Naive thymus-derived CD4-positive, alpha-beta T cell (primary cell): ENCODE measurements at places on chromosomes 6 and 20.

DNA sequence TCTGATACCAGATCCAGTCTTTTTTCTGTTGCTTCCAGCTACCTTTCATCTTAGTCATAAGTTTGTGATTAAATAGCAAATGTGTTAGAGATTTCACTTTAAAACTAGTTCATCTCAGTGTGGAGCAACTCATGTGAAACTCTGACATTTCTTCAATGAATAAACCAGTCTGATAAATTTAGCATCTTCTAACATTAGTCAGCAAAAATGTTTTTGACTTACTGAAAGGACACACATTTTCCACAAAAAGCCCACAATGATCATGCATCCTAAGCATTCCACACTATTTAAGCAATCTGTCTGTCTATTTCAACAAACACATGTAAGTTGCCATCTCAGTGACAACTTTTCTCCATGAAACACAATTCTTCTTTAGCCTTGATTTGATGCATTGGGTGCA lies 222.2 kb upstream of the SLC35B3 start:
- H3K27ac ChIP-seq, result no peak overlapping the region
- no peaks in the 10 kb centered on the region for H3K36me3 ChIP-seq
- no peak for DNase-seq
- H3K27me3 ChIP-seq, result no peaks in the 10 kb centered on the region

GRCh38 chr6:143759666-143760065 lies 81.9 kb downstream of the PHACTR2 start:
- no peaks in the 10 kb centered on the region for H3K4me1 ChIP-seq
- H3K27me3 ChIP-seq, result no peaks in the 10 kb centered on the region
- H3K27ac ChIP-seq, result no peak overlapping the region
- no peak for DNase-seq
- H3K36me3 ChIP-seq, result no peaks in the 10 kb centered on the region

GRCh38 chr6:15994814-15995459 lies 133.9 kb upstream of the MYLIP start:
- no peak overlapping the region for H3K4me3 ChIP-seq
- H3K27ac ChIP-seq, result no peak overlapping the region
- no peak for DNase-seq
- H3K36me3 ChIP-seq, result no peaks in the 10 kb centered on the region
- no peaks in the 10 kb centered on the region for H3K27me3 ChIP-seq
- H3K4me1 ChIP-seq, result no peaks in the 10 kb centered on the region

DNA sequence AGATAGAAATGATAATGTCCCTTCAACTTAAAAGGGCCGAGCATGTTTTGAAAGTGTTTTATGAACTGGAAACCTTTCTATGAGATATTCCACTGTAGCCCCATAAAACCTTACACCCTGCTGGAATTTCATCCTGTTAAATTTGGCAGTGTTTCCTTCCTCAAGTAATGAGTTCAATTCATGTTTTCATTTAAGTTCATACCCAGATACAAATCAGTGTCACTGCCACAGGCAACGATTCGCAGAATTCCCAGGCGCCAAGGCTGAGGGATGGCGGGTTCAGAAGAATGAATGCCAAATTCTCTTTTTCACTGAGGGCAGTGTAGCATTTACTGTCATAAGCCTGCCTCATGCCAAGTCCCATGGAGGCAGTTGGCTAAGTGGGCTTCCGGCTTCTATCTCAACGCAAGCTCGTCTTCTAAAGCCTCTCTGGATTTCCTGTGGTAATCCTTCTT lies 511.8 kb upstream of the ID4 start:
- H3K36me3 ChIP-seq, result no peaks in the 10 kb centered on the region
- no peaks in the 10 kb centered on the region for H3K27me3 ChIP-seq
- no peak overlapping the region for H3K27ac ChIP-seq
- no peak overlapping the region for H3K4me3 ChIP-seq

DNA sequence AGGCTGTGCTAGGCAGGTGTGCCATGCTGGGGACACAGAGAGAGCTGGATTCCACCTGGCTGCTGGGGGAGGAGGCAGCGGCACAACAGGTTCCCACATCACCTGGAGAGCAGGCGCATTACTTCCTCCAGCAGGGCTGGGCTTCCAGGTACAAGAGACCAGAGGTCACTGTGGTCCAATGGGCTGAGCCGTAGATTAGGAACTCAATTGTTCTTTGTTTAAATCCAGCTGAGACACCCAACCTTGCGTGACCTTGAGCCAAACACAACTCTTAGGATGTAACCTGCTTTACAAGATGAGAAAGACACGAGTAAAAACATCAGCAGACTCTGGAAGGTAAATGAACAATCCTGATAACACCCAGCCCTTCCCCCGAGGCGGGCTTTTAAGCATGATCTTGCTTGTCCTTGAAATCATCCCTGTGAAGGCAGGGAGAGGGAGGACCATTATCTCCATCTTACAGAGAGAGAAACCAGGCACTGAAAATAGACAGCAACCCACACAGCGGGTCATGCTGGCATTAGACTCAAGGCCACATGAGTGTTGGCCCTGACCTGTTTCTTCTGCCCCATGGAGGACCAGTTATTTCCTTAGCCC lies 216.5 kb upstream of the RREB1 start:
- H3K27me3 ChIP-seq, result no peaks in the 10 kb centered on the region
- no peaks in the 10 kb centered on the region for H3K4me1 ChIP-seq
- no peak overlapping the region for H3K4me3 ChIP-seq
- no peak for DNase-seq

DNA sequence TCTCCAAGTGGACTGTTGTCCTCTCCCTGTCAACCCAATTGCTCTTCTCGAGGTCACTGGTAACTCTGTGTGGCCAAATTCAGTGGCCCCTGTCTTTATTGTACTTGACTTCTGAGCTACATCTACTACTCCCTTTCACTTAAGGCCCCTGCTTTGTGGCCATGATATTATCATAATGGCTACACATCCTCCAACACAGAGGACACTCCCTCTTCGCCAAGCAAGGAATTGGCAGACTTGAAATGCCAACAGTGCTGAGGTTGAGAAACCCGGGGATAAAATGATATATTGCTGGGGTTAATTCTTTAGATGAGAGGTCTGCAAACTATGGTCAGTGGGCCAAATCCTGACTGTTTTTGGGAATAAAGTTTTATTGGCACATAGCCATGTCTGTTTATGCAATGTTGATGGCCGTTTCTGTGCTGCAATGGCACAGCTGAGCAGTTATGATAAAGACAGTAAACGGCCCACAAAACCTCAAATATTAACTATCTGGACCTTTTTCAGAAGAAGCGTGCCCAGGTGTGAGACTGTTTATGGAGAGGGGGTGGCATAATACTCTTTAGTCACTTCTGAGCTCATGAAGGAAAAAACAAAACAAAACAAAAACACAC lies 12.0 kb upstream of the MRPS10 start:
- no peaks in the 10 kb centered on the region for H3K36me3 ChIP-seq
- H3K4me3 ChIP-seq, result no peak overlapping the region
- no peak overlapping the region for H3K27ac ChIP-seq

DNA sequence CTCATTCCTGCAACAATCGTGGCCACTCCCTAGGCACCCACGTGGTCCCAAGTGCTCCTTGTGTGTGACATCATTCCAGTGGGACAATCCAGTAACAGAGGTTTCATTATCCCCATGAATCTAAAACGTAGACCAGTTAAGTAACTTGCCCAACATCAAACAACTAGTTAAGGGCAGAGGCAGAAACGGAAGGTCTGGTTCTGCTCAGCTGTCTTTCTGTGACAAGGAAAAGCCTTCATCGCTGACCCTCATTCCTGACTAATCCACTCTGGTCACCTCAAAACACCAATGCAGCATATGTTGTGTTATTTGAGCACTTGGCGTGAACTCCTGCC lies 261.4 kb upstream of the JARID2 start:
- no peaks in the 10 kb centered on the region for H3K4me1 ChIP-seq
- H3K36me3 ChIP-seq, result no peaks in the 10 kb centered on the region
- no peak overlapping the region for H3K4me3 ChIP-seq
- H3K27me3 ChIP-seq, result no peaks in the 10 kb centered on the region

DNA sequence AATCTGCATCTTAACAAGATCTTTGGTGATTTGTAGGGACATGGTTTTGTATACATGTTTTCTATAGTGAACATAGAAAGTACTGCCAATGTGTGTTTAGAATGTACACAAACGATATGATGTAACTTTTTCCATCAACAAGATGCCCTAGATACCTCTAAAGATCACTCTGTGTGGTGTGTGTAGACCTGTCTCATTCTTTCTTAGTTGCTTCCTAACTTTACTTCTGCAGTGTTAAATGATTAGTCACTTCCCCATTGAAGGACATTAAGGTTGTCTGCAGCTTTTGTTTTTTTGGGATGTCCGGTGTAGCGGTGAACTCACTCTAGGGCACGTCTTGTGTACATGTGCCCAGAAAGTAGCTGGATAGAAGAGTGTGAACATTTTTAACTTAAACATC lies 35.9 kb downstream of the CDYL start:
- H3K36me3 ChIP-seq, result no peaks in the 10 kb centered on the region
- no peak for DNase-seq
- H3K27me3 ChIP-seq, result no peaks in the 10 kb centered on the region
- no peak overlapping the region for H3K4me3 ChIP-seq
